ENCODE measurements at places on chromosomes 1 and 21.

GRCh38 chr21:14981246-14981645, 83.6 kb downstream of the NRIP1 start:
- no peak for DNase-seq

- DNase-seq = no peak
Observed at GRCh38 chr1:233326811-233327650, 493 bp upstream of the MAP3K21 start.

DNA sequence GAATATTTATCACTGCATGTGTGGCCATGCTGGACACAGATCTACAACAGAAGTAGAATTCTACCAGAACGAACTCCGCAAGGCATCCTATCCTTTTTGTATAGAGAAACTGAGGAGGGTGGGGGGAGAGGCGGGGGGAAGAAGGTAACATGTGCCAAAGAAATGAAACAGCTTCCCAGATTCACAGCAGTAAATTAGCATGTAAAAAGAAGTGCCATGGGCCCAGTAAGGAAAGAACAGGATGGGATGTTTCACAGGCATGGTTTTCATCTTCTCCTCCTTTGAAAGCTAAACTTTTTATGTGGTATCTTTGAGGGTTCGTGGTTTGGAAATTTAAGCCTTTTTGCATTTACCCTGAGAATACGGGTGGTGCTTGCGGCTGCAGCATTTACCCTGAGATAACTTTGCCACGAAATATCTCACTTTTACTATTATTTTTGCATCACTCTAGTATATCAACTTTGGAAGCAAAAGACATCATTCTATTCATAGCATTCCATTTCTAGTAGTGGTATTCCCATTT, 168.9 kb downstream of the TPR start:
- DNase-seq = no peak

DNA sequence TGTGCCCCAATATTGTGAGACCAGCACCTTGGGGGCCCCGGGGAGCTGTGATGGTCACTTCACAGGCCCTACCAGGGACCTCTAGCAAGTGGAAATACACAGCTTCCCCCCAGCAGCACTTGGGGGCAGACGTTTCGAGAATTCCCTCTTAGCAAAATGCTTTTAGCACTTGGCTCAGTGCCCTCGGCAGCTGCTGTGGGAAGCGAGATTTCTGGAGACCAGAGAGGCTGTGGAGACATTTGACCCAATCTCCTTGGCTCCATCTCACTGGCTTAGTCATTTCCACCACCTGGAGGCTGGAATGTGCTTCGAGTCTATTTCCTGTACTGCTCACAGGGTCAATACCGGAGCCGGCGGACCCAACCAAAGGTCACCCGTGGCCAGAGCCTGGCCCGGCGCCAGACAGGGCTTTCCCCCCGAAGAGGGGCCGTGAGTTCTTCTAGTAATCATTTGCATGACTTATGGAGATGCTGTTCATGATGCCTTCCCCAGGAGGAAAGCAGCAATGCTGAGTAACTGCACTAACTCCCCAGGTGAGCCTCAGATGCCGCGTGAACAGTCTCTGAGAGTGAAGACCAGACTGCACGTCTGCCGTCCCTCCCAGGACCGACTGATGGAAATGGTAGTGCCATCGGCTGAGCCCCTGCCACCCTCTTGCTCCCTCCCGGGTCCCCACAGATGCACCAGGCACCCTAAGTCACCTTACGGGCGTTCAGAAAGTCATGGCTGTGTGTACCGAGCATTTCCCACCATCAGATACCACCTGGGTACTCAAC, 4.4 kb upstream of the C2CD2 start:
- DNase-seq = peak; percentile 79

DNA sequence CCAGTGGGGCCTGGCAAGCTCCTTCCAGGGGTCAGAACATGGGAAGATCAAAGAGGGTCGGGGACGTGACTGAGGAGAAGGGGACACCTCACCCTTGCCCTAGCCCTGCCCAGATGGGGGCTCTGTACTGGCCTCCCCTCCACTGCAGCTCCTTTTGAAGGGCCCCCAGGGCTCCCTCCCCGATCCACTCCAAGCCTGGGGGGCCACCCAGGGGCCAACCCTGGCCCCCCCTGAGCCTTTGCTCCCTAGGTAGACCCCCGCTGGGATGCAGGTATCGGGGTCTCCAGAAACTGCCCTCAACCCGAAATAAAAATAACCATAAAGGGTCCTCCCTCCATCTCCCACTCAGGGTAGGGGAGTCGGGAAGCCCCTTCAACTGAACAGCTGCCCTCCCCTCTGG, 37.4 kb upstream of the FAM131C start:
- no peak for DNase-seq

GRCh38 chr1:71667216-71667615, 586.4 kb upstream of the ZRANB2 start:
- DNase-seq = no peak

DNA sequence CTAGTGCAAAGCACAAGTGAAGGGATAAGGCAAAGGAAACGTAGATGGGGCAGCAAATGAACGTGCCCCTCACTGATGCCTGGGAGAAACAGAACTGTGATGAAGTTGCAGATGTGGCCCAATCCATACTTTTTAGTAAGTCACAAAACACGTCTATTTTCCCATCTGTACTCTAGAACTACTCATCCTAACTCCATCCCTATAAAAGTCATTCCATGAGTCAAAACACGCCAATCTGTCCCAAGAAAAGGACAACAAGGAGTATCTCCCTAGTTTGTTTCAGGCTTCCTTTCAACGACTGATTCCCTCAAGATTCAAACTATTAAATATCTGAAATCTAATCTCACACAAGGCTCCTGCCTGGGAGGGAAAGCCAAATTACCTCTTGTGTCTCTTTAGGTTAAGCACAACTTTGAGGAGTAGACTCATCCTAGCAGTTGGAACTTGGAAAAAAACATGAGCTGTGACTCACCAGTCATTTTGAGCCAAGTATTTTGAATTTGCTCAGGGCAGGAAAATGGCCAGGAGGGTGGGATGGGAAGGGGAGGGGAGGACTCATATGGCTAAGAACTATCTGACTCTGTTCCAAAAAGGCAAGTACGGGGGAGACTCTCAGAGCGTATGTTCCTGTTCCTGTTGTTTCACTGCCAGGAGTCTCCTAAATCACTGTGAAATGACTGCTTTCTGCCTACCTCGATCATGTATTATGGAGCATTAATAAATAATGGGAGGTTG, 214.5 kb upstream of the CAMK1G start:
- DNase-seq = peak; percentile 93

- no peak for DNase-seq
Observed at GRCh38 chr1:154874465-154874864, 4.4 kb upstream of the KCNN3 start.

- DNase-seq = peak; percentile 47
Observed at GRCh38 chr1:55572878-55573734, 357.9 kb upstream of the USP24 start.

DNA sequence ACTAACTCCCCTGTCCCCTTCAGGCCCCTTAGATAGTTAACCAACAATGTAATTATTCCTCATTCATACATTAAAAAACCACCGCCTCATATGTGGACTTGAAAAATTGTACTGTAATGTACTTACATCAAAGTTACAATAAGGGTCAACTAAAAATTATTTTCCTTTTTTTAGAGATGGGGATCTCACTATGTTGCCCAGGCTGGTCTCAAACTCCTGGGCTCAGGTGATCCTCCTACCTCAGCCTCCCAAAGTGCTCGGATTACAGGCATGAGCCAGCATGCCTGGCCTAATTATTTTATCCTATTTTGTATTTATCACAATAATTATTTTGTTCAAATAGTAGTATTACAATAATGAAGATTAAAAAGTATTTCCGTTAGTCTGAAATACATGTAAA, 12.6 kb downstream of the RPL5 start:
- no peak for DNase-seq

DNA sequence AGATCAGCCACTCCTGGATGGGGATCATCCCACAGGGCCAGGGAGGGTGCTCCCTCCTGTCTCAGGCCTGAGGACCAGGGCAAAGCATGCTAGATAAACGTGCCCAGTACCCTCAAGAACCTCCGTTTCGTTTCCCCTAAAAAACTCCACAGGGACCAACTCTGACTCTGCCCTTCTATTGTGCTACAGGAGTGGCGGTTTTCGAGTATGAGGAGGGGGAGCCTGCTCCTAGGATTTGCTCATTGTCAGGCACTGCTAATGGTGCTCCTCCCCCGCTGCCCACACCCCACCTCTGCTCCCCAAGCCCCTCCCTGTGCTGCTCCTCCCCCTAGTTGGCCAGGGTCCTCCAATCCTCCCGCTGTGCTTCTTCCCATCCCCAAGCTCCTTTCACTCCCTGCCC, 32.0 kb downstream of the PGBD5 start:
- DNase-seq = no peak

GRCh38 chr1:160522622-160523345, at the start of gene SLAMF6:
Gene SLAMF6, minus strand, starts transcription at chr1:160523255. Its CDS starts 63 bp downstream, at chr1:160523192.
- DNase-seq = no peak

DNA sequence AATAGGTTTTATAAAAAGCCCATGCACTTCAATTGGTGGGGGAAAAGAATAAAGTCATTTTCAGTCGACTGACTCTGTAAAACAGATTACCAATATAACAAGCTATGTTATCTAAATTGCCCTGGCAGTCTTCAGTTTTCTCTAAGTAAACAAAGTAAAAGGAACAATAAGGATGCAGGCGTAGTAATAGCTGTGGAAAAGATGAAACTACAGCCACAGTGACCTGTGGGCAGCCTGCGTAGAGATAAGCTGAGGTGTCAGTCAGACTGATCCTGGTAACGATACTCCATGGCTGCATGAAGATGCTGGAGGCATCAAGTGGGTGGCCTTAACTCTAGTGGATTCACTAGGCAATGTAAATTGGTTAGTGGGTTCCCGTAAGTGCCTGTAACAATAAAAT, 29.3 kb downstream of the CLCC1 start:
- DNase-seq = no peak

- no peak for DNase-seq
Observed at GRCh38 chr1:97308131-97308530, 586.5 kb downstream of the PTBP2 start.

- DNase-seq = no peak
Observed at GRCh38 chr1:183027791-183028190, 4.6 kb downstream of the LAMC1 start.

DNA sequence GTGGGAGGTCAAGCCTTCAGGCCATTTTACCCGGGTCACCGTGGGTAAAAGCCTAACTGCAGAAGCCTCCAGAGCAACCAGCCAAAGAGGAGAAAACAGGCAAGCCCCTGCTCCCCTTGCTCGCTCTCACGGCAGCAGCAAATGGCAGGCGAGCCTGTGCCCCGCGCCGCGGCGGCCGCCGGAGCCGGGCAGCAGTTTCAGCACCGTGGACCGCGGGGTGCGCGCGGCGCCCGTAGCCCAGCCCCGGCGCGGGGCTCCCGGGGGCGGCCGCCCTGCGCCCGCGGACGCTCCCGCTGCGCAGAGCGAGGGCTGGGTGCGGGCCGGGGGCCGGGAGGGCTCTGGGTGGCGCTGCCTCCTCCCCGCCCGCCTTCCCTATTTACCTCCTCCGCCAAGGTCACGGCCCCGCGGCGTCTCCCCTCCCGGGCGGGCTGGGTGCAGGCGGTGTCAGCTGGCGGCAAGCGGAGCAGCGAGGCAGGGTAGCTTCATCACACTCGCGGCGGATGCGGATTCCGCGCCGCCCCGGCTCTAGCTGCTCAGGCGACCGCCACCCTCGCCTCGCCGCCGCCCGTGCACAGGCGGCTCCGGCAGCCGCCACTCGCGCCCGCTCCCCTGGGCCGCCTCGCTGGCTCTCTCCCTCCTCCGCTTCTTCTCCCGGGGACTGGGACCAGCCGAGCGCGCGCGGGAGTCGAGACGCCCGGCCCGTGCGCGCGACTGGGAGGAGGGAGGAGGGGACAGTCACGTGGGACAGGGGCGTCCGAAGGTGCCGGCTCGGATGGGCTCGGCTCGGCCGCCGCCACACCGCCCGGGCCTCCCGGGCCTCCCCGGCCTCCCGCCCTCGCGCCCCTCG, at the start of gene RGS7:
TSS of gene RGS7 (minus strand) at position 687 of the 847 bp plus-strand sequence.
- no peak for DNase-seq

DNA sequence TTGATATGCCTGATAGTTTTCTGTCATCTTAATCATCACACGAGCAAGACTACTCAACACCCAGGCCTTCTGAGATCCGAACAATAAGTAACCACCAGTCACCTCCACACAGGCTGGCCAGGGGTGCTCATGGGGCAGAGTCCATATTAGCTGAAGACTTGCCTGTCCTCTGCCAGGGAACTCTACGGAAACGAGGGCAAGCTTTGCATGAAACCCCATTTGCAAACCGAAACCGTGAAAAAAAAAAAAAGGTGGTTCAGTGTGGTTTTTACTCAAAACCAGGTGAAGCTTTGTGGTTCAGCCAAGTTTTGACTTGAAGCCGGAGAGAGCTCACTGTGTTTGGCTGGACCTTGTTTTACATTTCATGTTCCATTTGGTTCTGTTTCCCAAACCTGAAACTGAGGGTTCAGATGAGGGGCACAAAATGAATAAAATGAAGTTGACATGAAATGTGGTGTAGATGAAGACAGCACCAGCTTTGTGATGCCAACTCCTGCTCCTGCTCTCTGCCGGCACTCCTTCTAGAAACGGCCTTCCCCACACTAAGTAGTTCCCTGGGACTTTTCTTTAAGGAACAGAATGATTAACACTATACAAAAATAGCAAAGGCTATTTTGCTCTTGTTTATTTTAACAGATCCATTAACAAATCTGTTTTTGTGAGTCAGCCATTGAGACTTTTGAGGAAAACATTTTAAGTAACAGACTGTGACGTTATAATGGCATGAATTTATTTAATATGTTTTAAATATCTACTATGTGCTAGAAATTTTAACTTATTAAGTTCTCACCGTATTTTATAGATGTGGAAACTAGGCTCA, 74.7 kb downstream of the RUNX1 start:
- DNase-seq = no peak

DNA sequence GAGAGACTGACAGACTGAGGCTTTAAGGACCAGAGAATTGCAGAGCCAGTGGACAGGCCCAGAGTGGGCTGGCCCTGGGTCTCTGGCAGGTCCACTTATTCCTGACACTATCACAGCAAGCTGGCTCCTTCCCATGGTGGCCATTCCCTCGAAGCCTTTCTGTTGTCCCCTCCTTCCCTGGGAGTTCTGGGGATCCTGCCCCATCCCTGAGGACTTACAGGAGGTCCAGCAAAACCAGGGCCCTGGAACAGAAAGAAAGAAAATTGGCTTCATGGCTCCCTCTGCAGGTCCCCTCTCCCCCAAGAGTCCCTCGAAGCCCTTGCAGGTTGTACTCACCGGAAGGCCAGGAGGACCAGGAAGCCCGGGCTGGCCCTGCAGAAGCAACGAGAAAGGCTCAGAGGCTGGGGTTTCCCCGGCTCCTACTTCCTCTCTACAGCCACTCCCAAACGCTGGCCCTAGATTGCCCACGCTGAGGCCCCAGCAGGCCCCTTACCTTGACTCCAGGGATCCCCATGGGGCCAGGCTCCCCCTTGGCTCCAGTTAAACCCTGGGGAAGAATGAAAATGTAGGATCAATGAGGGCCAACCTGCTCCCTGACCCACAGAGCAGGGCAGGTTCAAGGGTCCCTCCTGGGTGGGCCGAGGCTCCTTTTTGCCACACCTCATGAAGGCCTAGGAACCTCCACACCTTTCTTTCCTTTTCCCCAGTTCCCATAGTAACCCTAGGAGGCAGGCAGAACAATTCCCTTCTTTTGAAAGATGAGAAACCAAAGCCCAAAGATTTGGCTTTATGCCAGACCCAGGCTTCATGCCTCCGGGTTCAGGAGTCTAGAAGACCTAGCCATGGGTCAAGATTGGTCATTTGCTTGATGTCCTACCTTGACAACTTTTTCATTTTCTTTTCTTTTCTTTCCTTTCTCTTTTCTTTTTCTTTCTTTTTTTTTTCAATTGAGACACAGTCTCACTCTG, 4.6 kb downstream of the COL9A2 start:
- DNase-seq = no peak

GRCh38 chr1:86933562-86934377, 19.3 kb downstream of the HS2ST1 start:
- DNase-seq = no peak

Data from non-pigmented ciliary epithelial cell (primary cell).